ENCODE measurements at places on chromosomes 5 and 9.
A peak's percentile ranks its signal among the peaks of the same experiment; 100 is the strongest.

DNA sequence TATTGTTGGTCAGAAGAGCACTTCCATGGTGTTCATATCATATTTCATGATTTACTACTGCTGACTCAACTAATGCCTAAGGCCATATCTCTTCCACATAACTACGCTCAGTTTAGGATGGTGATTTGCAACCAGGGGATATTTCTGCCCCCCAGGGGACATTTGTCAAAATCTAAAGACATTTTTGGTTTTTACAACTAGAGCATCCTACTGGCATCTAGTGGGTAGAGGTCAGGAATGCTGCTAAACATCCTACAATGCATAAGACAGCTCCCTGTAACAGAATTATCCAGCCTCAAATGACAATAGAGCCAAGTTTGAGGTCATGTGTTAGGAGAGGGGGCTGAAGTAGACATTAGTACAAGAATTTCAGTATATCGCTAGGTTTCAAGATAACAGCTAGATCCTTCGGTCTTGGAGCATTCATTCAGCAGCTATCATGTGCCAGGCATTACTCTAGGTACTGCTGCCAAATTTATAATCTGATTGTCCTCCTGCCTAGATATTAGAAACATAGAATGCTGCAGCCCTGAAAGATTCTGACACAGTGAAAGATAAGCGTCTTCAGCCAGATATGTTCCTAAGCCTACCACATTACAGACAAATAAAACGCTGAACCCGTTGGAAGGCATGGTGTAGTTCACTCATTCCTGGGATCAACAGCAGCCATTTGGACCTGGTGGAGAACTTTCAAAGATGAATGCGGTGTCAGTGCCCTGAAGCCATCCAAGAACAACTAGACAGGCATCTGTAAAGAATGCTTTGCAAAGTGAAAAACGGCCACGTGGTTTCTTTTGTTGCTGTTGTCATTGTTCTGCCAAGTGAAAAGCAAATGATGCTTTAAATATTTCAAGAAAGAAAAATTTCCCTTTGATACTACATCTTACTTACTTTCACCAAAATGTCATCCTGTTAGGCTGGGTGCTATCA lies 55.5 kb upstream of the FST start:
- no peak for DNase-seq

DNA sequence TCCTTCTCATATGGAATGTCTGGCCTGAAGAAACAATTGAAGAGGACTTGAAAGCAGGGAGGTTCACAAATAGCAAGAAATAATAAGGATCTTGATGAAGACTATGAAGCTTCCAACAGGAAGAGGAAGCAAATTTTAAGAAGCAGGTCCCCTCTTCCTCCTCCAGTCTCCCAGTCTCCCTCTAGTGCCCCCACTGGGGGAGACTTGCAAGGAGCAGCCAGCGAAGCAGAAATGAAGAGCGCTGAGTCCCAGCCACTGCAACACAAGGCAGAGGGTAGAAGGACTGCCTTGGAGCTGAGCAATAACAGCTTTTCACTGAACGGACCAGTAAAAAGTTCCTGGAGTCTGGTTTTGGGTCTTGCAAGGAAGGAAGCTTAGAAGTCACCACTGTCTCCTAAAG lies 32.6 kb upstream of the ACO1 start:
- peak; percentile 4 for DNase-seq

DNA sequence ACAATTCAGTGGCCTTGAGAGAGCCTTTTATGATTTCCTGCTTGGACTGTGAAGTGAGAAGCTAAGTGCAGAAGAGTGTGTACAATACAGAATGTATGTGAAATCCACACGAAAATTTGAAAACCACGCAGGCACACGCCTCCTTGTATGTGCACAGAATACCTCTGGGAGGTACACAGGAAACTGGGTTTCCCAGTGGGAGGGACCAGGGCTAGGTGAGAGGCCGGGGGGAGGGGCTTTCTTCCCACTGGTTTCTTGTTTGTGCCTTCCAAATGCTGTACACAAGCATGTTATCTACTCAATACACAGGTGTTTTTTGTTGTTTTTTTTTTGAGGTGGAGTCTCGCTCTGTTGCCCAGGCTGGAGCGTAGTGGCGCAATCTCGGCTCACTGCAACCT lies 16.1 kb downstream of the C9orf50 start:
- no peak for DNase-seq

DNA sequence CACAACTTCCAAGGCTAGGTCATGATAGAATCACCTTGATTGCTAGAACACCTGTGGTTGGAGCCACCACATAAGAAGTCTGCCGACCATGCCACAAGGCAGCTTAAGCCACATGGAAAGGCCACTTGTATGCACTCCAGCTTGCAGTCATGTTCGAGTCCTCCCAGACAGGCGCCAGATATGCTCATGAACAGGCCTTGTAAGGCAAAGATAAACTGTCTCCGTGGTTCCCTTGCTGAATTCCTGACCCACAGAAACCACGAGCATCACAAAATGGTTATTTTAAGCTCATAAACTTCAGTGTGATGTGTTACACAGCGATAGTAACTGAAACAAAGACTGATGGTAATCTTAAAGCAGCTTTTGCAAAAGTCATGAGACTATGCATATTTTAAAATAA lies 188.4 kb upstream of the DAPK1 start:
- peak; percentile 87 for DNase-seq

GRCh38 chr9:122218935-122219855 lies 9.6 kb downstream of the LHX6 start:
- no peak for DNase-seq

DNA sequence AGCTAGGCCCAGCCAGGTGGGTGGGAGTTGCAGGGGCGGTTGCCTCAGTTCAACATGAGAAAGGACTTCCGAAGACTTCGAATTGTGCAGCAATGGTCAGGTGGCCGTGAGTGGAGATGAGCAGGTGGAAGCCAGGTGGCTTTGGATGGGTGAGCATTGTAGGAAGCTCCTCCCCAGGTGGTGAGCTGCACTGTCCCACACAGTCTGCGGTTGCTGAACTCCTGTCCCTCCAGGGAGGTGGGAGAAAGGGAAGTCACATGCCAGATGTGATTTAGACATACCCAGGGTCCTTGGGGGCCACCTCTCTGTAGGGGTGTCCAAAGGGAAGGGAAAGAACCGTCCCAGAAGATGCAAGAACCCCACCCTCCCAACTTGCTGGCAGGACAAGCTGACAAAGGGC lies 30.4 kb downstream of the COL15A1 start:
- DNase-seq, result no peak

DNA sequence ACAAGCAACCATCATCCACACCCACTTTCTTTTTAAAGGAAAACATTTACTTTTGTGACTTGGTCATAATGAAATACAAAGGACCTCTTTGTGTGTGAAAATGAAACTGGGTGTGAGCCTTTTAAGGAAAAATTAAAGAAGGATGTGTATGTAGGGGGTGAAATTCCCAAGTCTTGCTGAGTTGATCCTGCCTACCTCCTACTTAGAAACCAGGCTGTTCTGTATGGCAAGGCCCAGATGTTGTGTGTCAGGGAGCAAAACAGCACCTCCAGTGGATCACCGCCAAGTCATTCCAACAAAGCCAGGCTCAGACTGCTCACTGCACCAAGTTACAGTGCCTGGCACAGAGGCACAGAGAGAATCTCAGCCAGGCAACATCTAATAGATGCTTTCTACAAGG lies 198.5 kb upstream of the FBN2 start:
- no peak for DNase-seq

GRCh38 chr9:2018162-2018643 lies 3.1 kb downstream of the SMARCA2 start:
- DNase-seq, result no peak

- DNase-seq, result no peak
Observed at GRCh38 chr5:2714805-2715204, 36.7 kb downstream of the IRX2 start.

GRCh38 chr5:180558232-180558631 lies 33.1 kb downstream of the SCGB3A1 start:
- DNase-seq, result no peak

- DNase-seq, result no peak
Observed at GRCh38 chr5:27011274-27011673, 27.1 kb downstream of the CDH9 start.

- no peak for DNase-seq
Observed at GRCh38 chr5:136164226-136164625, 28.7 kb downstream of the SMIM32 start.

DNA sequence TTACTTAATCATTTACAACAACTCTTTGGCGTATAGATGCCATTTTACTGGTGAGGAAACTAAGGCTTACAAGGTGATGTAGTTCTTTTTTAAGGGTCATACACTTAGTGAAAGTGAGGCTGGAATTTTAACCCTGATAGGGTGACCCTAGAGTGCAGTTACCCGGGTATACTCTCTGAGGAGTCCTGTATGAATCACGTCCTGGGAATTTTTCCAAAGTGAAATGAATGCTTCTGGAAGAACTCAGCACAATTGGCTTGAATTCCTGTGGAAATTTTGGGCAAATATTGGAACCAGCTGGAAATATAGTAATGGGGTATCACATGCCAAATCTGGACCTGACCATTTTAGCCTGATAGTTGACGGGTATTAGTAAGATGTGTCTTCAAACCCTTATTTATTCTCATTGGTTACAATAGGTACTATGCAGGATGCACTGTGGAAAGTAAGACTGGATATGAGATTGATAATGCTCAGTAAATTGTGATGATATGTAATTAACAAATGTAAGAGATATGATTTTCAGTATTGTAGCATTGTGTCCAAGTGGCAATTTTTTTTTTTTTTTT lies 14.8 kb downstream of the SUB1 start:
- DNase-seq, result no peak

- DNase-seq, result no peak
Observed at GRCh38 chr5:15752663-15753285, 252.8 kb downstream of the FBXL7 start.

DNA sequence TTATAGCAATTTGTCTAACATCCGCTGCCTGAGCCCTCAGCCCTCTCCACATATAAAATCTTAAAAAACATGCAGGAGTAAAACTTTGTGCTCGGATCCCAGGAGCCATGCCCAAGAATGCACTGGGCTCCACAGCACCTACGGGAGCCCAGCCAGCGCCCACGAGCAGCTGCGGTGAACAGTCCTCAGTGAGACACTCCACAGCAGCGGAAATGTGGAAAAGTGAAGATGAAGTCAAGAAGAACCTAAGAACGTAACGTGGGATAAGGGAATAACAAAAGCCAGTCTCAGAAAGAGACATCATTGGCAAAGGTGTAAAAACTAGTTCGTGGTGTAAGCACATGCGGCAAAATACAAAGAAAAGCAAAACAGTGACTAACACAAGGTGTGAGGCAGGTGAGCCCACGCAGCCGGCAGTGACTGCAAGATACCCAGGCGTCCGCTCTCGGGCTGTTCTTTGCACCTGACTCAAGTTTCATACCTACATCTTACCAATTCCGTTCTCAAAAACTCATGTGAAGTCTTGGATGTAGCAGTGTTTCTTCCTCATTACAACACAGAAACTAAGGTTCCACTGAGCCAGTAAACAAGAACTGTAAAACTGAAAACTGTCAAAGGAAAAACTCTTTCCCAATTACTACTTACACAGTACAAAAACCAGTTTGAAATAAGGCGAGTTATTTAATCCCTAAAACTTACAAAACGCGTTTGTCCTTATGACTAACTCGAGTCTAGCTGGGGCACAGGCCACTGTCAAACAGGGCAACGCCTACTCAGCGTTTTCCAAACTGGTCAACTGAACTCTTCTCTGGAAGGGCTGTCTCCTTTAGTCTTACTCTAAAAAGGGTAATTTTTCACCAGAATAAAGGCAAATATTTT lies 1.7 kb downstream of the CAMSAP1 start:
- DNase-seq, result no peak

DNA sequence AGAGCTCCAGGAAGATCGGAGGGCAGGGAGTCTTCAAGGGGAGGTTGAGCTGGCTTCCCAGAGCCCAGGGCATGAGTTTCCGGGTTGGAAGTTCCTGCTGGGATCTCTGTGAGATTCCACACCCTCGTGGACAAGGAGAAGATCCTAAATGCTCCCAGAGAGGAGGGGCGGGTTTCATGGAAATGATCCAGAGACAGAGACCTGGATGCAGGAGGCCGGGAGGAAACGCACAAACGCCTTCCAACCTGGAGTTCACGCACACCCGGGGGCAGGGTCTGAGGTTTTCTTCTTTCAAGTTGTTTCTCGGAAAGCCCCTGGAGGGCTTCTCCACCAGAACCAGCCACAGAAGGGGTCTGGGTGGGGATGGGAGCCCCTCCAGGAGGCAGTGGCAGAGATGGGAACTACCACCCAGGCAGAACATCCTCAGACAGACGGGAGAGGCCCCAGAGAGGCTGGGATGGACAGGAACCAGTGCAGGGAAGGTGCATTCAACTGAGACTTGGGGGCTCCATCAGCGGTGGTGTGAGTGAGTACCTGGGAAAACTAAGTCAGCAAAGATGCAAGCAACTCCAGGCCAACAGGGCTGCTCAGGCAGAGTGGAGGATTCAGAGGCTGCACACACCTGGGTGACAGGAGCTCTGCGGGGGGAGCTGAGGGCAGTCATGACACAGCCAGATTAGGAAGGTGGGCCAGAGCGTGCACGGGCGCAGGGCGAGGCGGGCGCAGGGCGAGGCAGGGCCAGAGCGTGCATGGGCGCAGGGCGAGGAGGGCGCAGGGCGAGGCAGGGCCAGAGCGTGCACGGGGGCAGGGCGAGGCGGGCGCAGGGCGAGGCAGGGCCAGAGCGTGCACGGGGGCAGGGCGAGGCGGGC lies 52.1 kb upstream of the EXOC3 start:
- DNase-seq, result no peak

- DNase-seq, result no peak
Observed at GRCh38 chr5:137092831-137093230, 406.3 kb downstream of the SPOCK1 start.

- no peak for DNase-seq
Observed at GRCh38 chr9:127693697-127694096, 13.1 kb upstream of the CFAP157 start.

DNA sequence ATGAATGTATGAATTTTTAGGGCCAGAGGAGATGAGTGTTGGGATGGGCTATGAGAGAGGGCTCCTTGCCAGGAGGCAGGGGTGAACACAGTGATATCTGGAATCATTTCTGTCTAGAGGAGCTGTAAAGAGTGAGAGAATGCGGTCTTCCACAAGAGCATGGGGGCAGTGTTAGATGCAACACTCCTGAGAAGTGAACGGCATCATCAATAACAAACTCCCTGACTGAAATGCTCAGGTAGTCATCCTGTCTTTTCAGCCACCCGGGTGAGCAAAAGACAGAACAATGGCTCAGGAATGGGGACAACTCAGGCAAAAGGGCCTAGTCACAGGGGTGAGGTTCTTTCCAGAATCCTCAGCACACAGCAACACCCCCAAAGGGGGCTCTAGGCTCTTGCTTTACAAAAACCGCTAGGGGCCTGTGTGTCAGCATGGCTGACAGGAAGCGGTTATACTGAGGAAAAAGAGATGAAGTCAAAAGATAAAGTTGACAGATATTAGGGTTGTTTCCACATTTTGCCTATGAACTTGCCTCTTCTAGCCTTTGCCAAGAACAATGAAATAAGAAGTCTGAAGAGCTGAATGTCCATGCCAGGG lies 104.6 kb upstream of the LRRTM2 start:
- DNase-seq, result peak; percentile 87

DNA sequence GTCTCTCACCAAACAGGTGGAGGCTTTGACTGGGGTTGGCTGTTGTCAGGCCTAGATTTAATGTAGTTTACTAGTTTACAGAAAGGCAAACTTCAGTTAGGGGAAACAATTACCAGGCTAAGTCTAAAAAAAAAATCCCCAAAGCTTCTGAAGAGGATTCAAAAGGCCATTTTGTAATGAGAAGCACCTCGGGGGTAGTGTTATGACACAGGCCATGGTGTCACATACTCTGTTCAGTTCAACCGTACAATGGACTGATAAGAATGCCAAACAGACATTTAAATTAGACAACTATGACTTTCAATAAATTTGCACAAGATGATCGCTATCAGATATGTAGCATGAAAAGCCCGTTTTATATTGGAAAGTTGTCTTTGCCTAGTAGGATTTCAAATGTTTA lies 120.1 kb upstream of the PCA3 start:
- no peak for DNase-seq

- no peak for DNase-seq
Observed at GRCh38 chr5:3995954-3996619, 400.5 kb downstream of the IRX1 start.

Measured in Jurkat, Clone E6-1 (cell line).